ENCODE measurements at places on chromosomes 4 and X.

GRCh38 chrX:38089173-38089982 is 83.0 kb downstream of the SYTL5 start:
- DNase-seq, result no peak

DNA sequence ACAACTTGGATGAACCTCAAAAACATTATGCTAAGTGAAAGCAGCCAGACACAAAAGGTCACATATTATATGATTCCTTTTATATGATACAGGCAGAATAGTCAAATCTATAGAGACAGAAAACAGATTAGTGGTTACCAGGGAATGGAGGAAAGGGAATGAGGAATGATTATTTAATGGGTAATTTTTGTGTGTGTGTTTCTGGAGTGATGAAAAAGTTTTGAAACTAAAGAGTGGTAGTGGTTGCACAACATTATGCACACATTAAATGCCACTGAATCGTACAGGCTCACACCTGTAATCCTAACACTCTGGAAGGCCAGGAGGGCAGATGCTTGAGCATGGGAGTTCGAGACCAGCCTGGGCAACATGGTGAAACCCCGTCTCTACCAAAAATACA is 19.6 kb upstream of the SOD3 start:
- DNase-seq, result no peak

GRCh38 chr4:70559211-70559830 is 32.7 kb upstream of the AMBN start:
- peak; percentile 49 for DNase-seq

DNA sequence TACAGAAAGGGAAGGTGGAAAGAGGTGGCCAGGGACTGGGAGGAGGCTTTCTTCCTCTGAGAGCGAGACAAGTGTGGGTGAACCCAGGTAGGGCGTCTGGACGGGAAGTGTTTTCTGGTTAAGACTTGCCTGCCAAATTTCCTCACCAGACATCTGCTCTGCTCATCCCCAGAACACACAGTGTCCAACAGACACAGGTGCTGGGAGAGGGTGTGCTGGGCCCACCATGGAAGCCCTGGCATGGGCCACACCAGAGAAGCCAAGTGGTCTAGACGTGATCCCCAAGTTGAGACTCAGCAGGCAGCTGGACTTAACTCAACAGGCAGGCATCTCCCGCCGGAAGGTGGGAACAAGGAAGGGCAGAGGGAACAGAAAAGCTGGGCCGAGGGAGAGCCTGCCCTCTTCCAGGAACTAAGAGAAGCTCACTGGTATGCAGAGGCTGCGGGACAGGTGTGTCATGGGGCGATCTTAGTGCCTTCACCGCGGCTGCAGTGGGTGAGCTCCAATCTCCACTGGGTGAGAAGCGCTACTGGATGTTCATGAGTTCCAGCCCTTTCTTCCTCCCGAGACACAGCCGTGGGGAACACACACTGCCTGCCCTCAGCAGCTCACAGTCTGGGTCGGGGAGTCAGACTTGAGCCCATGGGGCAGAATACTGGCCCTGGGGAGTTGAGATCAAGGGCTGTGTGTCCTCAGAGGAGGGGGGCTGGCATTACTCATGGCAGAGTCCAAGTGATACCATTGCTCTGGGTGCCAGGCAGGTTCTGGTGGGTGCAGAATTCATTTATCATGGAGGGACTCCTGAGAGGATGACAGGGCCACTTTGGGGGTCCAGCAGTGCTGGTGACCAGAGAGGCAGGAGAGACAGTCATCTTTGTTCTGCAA is 110.2 kb downstream of the CPZ start:
- DNase-seq, result no peak

- DNase-seq, result no peak
Measured at GRCh38 chrX:118727686-118728339, 407 bp downstream of the IL13RA1 start.

- DNase-seq, result no peak
Measured at GRCh38 chrX:31271615-31272471, 200.0 kb upstream of the FTHL17 start.

GRCh38 chr4:141350122-141350905 is 129.6 kb downstream of the ZNF330 start:
- peak; percentile 0 for DNase-seq

- DNase-seq, result no peak
Measured at GRCh38 chrX:84144281-84144680, 43.7 kb downstream of the RPS6KA6 start.

DNA sequence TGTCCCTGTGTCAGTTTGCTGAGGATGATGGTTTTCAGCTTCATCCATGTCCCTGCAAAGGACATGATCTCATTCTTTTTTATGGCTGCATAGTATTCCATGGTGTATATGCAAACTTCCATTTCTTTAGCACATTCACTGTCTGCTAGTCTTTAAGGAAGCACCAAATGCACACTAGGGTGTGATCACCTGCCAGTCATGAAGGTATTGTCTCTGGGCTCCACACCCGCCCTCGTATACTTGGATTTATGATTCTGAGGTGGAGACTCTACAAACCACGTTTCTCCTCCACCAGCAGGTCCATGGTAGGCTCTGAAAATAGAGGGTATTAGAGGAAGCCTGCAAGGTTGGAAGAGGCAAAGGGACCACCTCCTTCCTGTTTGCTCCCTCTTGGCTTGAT is 75.9 kb upstream of the MAML3 start:
- DNase-seq, result no peak

DNA sequence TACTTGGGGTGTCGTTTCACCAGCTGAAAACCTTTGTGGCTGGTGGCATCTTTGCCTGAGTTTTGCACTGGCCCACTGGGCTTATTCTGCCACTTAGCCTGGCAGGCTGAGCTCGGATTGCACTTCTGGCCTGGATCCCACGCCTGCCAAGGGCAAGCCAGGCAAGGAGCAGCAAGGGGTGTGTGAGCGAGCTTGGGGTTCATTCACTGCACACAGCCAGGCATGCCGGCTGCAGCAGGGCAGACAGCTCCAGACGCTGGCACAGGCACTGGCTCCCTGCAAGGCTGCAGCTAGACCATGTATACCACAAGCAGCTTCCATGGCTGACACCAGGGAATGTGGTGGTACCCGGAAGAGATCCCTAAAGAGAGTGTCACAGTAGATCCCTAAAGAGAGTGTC is 476.3 kb downstream of the EPHA5 start:
- DNase-seq, result no peak

DNA sequence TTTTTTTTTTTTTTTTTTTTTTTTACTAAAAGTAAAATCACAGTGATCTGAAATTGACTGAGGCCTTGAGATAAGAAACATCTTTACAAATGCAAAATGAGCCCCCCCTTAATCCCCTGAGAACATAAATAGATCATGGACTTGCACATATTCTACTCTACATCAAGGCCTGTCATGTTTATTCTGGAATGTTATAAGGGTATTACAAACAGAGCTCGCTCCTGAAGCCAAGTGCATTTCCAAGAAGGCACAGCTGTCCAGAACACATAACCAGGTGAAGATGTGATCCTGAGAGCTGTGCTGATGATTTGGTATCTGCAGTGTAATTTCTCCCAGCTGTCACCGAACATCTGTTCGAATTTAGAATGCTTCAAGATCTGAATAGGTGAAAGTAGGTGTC is 384.5 kb downstream of the GPAT3 start:
- no peak for DNase-seq

GRCh38 chr4:26663888-26664287 is 80.0 kb downstream of the TBC1D19 start:
- DNase-seq, result no peak

DNA sequence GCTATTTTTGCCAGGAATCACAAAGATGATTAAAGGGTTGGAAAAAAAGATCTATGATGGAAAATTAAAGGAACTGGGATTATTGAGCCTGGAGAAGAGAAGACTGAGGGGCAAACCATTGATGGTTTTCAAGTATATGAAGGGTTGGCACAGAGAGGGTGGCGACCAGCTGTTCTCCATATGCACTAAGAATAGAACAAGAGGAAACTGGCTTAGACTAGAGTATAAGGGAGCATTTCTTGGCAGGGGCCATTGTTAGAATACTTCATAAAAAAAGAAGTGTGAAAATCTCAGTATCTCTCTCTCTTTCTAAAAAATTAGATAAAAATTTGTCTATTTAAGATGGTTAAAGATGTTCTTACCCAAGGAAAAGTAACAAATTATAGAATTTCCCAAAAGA is 75.1 kb downstream of the NPNT start:
- DNase-seq, result no peak

DNA sequence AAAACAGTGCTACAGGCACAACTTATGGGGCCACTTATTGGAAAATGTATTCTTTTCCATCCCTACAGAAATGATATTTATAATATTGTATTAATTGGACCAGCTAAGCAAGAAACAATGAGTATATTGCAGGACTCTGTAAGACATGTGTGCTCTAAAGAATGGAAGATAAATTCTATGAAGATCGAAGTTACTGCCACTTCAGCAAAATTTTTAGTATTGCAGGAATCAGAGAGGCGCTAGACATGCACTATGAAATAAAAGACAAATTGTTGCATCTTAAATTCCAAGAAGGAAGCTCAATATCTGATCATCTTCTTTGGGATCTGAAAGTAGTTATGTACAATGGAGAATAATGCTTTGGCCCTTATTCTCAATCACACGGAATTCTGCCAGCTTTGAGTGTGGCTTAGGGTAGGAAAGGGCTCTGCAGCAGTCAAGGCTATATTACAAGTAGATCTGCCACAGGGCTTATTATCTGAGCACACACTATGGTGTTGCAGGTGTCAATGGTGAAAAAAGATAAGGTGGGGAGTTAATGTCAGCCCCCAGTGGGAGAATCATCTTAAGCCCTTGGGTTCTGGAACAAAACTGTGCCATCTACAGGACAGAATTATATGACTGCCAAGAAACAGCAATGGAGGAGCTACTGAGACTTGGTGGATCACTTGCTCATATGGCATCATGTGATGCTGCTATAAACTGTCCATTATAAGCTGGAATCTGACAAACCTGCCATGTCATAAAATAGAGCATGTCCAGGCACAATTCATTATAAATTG is 334.0 kb upstream of the NDST3 start:
- DNase-seq, result no peak

GRCh38 chrX:145990051-145990450 is 172.4 kb downstream of the SLITRK2 start:
- no peak for DNase-seq

DNA sequence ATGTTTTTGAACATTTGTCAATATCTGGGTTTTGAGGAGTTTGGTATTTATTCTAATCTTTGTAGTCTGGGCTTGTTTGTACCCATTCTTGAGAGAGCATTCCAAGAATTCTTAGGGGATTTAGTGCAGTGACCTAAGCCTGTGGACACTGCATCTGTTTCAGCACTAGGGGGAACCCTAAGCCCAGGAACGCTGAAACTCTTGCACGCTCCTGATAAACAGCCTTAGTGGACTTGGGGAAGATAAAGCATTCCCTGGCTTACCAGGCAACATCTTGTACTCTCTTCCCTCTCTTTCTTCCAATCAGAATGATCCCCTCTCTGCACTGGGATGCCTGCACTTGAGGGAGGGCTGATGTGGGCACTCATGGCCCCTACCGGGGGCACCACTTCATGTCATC is 654.9 kb upstream of the HTR2C start:
- DNase-seq, result peak; percentile 5

GRCh38 chr4:124777007-124777406 is 64.5 kb upstream of the ANKRD50 start:
- no peak for DNase-seq

DNA sequence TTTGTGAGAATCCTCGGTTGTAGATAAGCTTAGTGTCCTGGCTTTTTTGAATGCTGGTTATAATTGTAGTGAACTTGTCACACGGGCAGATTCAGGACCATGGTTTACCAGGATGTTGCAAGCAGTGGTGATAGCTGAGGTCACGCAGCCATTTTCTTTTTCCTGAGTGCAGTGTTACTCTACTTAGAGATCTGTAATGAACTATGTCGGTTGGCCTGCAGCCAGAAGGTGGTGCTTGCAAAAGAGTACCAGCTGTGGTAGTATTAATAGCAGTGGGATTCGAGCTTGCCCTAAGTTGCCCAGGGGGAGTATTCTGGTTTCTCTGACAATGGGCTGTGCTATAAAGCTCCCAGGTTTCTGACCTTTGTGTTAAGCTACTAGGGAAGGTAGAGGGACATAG is 368.9 kb downstream of the SLITRK2 start:
- DNase-seq, result no peak

GRCh38 chrX:99703473-99703872 is 706.6 kb downstream of the PCDH19 start:
- DNase-seq, result no peak

GRCh38 chr4:152363086-152363485 is 172.8 kb downstream of the FBXW7 start:
- no peak for DNase-seq

- no peak for DNase-seq
Measured at GRCh38 chr4:152663203-152664066, 16.4 kb downstream of the TMEM154 start.

- no peak for DNase-seq
Measured at GRCh38 chr4:41575665-41576064, 37.7 kb downstream of the LIMCH1 start.

- DNase-seq, result no peak
Measured at GRCh38 chrX:63686878-63687714, 97.9 kb downstream of the ARHGEF9 start.

- no peak for DNase-seq
Measured at GRCh38 chr4:19689511-19689910, 562.2 kb upstream of the SLIT2 start.
